Neural progenitor cell (in vitro differentiated cells): ENCODE measurements at places on chromosomes 16 and 17. TPM values are rescaled to one million over a fixed set of nuclear protein-coding genes. Genes with fewer than 3 reads are reported as not detected.

- DNase-seq: no peak
- H3K27me3 ChIP-seq: peaks cover 20% of the 10 kb centered on the region
- H3K36me3 ChIP-seq: no peaks in the 10 kb centered on the region
- H3K4me3 ChIP-seq: no peak overlapping the region
- no peak overlapping the region for H3K27ac ChIP-seq
These were observed 4.2 kb upstream of the MAFG start for GRCh38 chr17:81931557-81932332.

- H3K4me3 ChIP-seq: no peak overlapping the region
- H3K27ac ChIP-seq: no peak overlapping the region
- no peak for DNase-seq
- no peaks in the 10 kb centered on the region for H3K36me3 ChIP-seq
- H3K4me1 ChIP-seq: no peaks in the 10 kb centered on the region
- H3K27me3 ChIP-seq: no peaks in the 10 kb centered on the region
These were observed 11.8 kb downstream of the PLCG2 start for GRCh38 chr16:81790830-81791435.

The C16orf54 gene
- total RNA-seq: not detected in 2 replicates

DNA sequence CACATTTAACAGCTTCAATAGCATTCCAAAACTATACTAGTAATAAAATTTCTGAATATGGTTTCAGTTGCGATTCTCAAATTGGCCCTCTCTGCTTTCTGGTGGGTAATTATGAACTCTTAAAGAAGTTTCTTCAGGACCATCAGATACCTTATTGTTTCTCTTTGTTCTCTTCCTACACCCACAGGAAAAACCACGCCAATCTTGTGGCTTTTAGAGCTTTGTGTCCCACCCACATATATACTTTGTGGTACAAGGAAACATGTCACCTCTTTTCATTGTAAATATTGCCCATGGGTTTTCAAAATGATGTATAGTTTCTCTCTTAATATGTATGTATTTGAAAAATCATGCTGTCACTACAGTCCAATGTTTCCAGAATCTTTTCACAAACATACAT lies 12.1 kb downstream of the ABCA9 start:
- H3K27ac ChIP-seq: no peak overlapping the region
- no peaks in the 10 kb centered on the region for H3K36me3 ChIP-seq
- no peak for DNase-seq
- no peaks in the 10 kb centered on the region for H3K27me3 ChIP-seq

- H3K27me3 ChIP-seq: no peaks in the 10 kb centered on the region
- H3K4me1 ChIP-seq: peaks cover 13% of the 10 kb centered on the region
- no peaks in the 10 kb centered on the region for H3K36me3 ChIP-seq
These were observed 34.6 kb downstream of the KANSL1 start for GRCh38 chr17:46158323-46159296.

DNA sequence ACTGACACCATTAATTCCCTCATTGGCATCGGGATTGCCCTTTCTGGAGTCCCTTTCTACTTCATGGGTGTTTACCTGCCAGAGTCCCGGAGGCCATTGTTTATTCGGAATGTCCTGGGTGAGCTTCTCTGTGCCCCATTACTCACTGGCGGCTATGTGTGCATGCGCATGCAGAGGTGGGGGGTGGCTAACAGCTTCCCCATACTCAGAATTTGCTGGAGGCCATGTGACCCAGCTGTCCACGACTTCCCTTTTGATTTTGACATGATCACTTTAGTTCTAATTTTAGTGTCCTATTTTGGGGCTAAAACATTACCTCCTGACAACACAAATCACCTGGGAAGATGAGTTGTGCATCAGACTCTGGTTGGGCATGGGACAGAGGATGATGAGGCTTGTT lies 14.1 kb downstream of the SLC7A6OS start:
- no peak overlapping the region for H3K4me3 ChIP-seq
- no peaks in the 10 kb centered on the region for H3K36me3 ChIP-seq
- H3K4me1 ChIP-seq: no peaks in the 10 kb centered on the region
- DNase-seq: no peak

- H3K36me3 ChIP-seq: peaks cover 8% of the 10 kb centered on the region
- no peak overlapping the region for H3K4me3 ChIP-seq
- H3K27me3 ChIP-seq: no peaks in the 10 kb centered on the region
- H3K27ac ChIP-seq: no peak overlapping the region
These were observed 45.6 kb downstream of the USP31 start for GRCh38 chr16:23103603-23104002.

DNA sequence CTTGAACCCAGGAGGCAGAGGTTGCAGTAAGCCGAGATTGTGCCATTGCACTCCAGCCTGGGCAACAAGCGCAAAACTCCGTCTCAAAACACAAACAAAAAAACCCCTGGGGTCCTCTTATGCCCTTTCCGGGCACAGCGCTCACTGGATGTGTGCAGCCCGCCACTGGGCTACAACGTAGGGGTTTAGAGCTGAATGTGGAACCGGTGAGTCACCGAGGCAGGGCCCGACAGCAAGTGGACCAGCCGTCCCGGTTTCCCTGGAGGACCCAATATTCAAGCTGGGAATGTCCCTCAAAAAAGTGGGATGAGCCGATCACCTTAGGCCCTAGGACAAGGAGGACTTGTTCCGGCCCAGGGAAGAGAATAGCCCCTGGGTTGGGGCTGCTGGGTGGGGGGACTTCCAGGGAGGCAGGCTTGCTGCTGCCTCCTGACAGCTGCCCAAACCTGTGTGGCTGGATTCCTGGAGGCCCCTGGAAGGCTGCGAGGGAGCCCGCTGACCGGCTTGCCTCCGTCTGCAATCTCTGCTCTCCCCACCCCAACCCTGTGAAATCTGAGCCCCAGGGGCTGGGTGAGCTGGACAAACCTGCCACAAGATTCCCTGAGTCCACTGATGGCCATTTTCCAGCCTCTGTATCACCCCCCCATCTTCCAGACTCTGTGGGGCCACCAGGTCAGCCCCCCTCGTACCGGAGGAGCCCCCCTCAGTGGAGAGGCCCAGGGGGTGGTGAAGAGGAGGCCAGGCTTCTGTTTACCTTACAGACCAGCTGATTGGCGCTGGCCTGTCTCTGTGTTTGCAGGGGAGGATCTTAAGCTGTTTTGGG lies 2.9 kb upstream of the CLDN9 start:
- H3K36me3 ChIP-seq: no peaks in the 10 kb centered on the region
- H3K4me1 ChIP-seq: peaks cover 38% of the 10 kb centered on the region
- peak overlapping the region; percentile 14 for H3K4me3 ChIP-seq
- peaks cover 87% of the 10 kb centered on the region for H3K27me3 ChIP-seq
- H3K27ac ChIP-seq: no peak overlapping the region
- DNase-seq: peak; percentile 73

DNA sequence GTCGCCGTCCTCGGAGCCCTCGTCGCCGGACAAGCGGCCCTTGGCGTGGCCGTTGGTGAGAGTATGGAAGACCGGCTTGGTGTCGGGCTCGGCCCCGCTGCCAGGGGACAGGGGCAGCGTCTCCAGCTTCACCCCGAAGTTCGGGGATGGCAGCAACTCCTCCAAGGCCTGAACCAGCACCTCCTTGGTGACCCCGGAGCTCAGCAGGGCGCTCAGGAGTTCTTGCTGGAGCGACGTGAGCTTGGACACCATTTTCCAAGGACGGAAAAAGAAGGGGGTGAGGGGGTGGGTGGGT lies 279 bp downstream of the HNF1B start:
- no peaks in the 10 kb centered on the region for H3K36me3 ChIP-seq
- peak overlapping the region; percentile 26 for H3K4me3 ChIP-seq
- H3K27ac ChIP-seq: no peak overlapping the region

- H3K36me3 ChIP-seq: no peaks in the 10 kb centered on the region
- H3K27me3 ChIP-seq: peaks cover 100% of the 10 kb centered on the region
- H3K4me1 ChIP-seq: peaks cover 79% of the 10 kb centered on the region
- peak; percentile 54 for DNase-seq
- H3K27ac ChIP-seq: no peak overlapping the region
These were observed 4.4 kb upstream of the LHX1 start for GRCh38 chr17:36932694-36933511.

The CES5A gene
- total RNA-seq: not detected in 2 replicates

DNA sequence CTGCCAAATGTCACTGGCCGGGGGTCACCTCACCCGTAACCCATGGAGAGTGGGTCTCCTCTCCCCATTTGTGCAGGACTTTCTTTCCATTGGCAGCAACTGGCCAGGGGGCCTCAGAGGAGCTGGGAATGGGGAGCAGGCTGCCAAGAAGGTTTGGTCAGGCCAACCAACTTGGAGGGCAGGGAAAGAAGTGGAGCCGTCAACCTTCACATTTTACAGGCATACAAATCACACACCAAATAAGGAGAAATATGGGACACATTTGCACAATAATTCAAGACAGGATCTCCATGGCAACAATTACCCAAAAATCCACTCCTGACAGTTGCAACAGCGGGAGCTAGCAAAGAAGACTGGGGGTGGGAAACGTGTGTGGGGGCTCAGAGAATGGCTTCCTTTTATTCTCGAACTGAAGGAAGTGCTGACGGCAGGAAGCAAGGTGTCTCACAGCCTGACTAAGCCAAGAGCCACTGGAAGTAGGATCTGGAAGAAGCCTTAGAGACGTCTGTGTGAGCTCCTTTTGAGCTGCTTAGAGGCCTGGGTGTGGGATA lies 20.9 kb downstream of the RPRML start:
- H3K27me3 ChIP-seq: peaks cover 23% of the 10 kb centered on the region
- DNase-seq: no peak
- no peaks in the 10 kb centered on the region for H3K4me1 ChIP-seq
- no peak overlapping the region for H3K27ac ChIP-seq
- H3K36me3 ChIP-seq: no peaks in the 10 kb centered on the region

- H3K27me3 ChIP-seq: no peaks in the 10 kb centered on the region
- no peak overlapping the region for H3K27ac ChIP-seq
- peaks cover 4% of the 10 kb centered on the region for H3K4me1 ChIP-seq
- no peak for DNase-seq
- H3K4me3 ChIP-seq: no peak overlapping the region
- H3K36me3 ChIP-seq: no peaks in the 10 kb centered on the region
These were observed 106.7 kb downstream of the STX8 start for GRCh38 chr17:9468937-9469336.

DNA sequence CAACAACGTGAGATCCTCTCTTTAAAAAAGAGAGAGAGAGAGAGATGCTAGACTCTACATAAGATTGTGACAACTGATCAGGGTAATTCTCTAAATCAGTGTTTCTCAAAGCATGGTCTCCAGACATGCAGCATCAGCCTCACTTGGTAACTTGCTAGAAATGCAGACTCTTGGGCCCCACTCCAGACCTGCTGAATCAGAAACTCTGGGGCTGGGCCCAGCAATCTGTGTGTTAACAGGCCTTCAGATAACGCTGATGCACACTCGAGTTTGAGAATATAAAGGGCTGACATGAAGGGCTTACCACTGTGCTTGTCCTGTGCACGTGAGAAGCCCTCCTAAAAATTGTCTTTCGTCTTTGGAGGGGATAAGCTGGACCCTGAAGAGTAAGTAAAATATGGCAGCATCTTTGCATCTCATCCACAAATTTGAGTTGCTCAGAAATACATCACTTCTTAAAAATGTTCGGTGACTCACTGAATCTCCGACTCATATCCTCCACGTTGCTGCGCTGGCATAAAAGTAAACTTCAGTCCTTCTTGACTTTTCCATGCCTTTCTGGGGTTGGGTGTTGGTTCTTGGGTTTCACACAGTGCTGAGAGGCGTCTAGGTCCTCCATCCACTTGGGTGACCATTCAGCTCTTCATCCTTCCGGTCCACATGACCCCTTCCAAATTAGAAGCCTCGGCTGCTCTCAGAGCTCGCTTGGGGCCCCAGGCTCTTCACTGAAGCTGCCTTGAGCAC lies 26.1 kb upstream of the KDM8 start:
- DNase-seq: no peak
- no peaks in the 10 kb centered on the region for H3K27me3 ChIP-seq
- H3K4me1 ChIP-seq: no peaks in the 10 kb centered on the region
- no peaks in the 10 kb centered on the region for H3K36me3 ChIP-seq
- no peak overlapping the region for H3K27ac ChIP-seq
- H3K4me3 ChIP-seq: no peak overlapping the region

DNA sequence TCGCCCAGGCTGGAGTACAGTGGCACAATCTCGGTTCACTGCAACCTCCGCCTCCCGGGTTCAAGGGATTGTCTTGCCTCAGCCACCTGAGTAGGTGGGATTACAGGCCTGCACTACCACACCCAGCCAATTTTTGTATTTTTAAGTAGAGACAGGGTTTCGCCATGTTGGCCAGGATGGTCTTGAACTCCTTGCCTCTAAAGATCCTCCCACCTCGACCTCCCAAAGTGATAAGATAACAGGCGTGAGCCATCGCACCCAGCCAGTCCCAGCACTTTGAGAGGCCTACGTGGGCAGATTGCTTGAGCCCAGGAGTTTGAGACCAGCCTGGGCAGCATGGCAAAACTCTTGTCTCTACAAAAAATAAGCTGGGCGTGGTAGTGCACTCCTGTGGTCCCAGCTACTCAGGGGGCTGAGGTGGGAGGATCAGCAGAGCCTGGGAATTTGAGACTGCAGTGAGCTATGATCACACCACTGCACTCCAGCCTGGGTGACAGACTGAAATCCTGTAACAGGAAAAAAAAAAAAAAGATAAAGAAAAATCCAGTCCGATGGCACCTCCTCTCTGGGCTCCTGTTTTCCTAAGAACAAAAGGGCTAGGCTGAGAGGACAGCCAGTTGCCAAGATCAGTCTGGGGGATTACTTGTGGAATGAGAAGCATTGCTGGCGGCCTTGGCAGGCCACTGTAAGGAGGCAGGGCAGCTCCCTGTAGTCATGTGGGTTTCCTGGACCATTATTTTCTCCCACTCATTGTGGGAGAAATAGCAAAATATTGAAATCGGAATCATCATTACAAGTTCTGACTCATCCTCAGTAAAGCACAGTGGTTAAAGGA lies 3.0 kb upstream of the PIPOX start:
- H3K36me3 ChIP-seq: no peaks in the 10 kb centered on the region
- no peaks in the 10 kb centered on the region for H3K27me3 ChIP-seq
- DNase-seq: peak; percentile 70
- no peak overlapping the region for H3K27ac ChIP-seq

- no peak for DNase-seq
- H3K4me3 ChIP-seq: no peak overlapping the region
- H3K27me3 ChIP-seq: no peaks in the 10 kb centered on the region
- no peak overlapping the region for H3K27ac ChIP-seq
- H3K36me3 ChIP-seq: no peaks in the 10 kb centered on the region
- peaks cover 31% of the 10 kb centered on the region for H3K4me1 ChIP-seq
These were observed 27.1 kb downstream of the USP10 start for GRCh38 chr16:84726669-84727467.

The PDILT gene
- not detected in 2 replicates for total RNA-seq

- no peak for DNase-seq
- H3K4me3 ChIP-seq: no peak overlapping the region
- H3K27ac ChIP-seq: no peak overlapping the region
- no peaks in the 10 kb centered on the region for H3K4me1 ChIP-seq
- no peaks in the 10 kb centered on the region for H3K36me3 ChIP-seq
These were observed 90.7 kb downstream of the WWP2 start for GRCh38 chr16:69852815-69853214.

GRCh38 chr17:49914096-49914490 lies 54.9 kb upstream of the DLX4 start:
- peaks cover 54% of the 10 kb centered on the region for H3K4me1 ChIP-seq
- H3K27me3 ChIP-seq: peaks cover 81% of the 10 kb centered on the region
- peak; percentile 60 for DNase-seq
- H3K36me3 ChIP-seq: no peaks in the 10 kb centered on the region
- no peak overlapping the region for H3K27ac ChIP-seq
- H3K4me3 ChIP-seq: no peak overlapping the region

GRCh38 chr16:57273359-57273758 lies 11.1 kb downstream of the PLLP start:
- peaks cover 33% of the 10 kb centered on the region for H3K4me1 ChIP-seq
- no peaks in the 10 kb centered on the region for H3K27me3 ChIP-seq
- DNase-seq: peak; percentile 75
- H3K27ac ChIP-seq: no peak overlapping the region

The PERCC1 gene
- total RNA-seq: 1.1 TPM in 1 of 2 replicates, not detected in the other
